Activated T-helper 1 cell treated with anti-CD3 and anti-CD28 coated beads, Interleukin-2, amount 50 U/mL, for 16 hours (primary cell): ENCODE measurements at places on chromosomes 6 and 20.

DNA sequence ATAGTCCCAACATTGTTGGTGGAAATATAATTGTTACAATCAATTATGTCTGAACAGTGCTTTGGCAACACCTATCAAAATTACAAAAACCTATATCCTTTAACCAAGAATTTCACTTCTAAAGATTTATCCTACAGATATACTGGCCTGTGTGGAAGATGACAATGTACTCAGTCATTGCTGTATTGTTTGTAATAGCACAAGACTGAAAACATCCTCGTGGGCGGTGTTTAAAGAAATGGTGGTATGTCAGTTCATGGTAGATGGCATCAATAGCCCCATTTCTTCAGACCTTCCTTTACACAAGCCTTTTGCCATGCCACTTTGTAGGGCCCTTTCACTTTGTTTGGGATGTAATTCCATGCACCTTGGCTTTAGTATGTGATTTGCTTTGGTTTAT is 9.8 kb upstream of the TPBG start:
- DNase-seq: no peak

- DNase-seq: no peak
Measured at GRCh38 chr6:157721426-157721825, 101.6 kb upstream of the SNX9 start.

DNA sequence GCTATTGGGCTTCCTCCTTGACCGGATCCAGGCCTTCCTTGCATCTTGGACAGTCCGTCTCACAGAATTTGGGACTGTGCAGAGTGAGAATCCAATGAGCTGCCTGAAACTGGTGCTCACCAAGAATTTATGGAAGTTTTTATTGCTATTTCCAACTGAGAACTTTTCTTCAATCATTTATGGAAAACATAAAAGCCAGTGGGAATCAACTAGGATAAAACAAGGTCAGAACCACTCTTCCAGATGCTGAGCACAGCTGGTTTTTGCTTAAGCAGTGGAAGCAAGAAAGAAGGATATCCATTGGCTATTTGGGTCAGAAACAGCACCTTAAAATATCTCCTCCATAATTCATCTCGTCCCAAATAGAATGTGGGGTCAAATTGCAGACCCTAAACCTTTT is 74.2 kb downstream of the CD83 start:
- DNase-seq: no peak

- no peak for DNase-seq
Measured at GRCh38 chr20:50181344-50181743, 9.3 kb upstream of the CEBPB start.

GRCh38 chr6:138310294-138310693 is 67.4 kb upstream of the SMIM28 start:
- no peak for DNase-seq

GRCh38 chr6:139926711-139927110 is 552.3 kb upstream of the CITED2 start:
- no peak for DNase-seq

GRCh38 chr20:35511814-35512420 is 17.5 kb downstream of the C20orf173 start:
- DNase-seq: no peak

DNA sequence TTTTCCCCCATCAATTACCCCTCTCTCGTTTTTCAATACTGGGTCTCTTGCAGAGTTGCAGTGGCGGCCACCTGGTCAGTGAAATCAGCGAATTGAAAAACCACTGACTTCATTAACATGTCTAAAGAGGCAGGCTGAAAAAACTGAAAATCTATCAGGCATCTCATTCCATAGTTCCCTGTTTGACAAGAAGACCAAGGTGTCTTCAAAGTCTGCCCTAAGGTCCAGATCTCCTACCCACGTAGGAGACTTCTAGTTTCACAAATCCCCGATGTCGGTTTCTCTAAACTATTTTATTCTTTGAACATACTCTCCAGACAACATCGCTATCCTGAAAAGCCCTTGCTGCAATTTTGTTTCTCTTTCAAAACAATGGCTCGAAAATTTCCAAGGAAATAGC is 796 bp upstream of the TUBB start:
- DNase-seq: no peak

DNA sequence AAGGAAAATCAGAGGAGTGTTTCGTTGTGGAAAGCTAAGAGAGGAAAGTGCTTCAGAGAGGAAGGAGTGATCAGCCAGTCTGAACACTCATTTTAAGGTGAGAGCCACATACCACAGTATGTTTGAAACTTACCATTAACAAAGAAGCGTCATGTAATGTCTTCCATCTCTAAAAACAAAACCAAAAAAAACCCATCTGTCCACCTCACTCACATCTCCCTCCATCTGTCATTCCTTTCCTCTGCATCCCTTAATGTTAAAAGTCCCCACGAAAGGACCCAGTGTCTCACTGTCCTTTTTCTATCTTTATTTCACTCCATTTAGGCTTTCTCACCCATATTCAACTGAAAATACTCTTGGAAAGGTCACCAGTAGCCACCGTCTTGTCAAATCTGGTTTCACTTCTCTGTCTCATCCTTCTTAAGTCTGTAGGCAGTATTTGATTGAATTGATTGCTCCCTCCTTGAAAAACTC is 59.4 kb upstream of the GNRH2 start:
- no peak for DNase-seq
